ENCODE measurements at places on chromosomes 1 and 21.
A peak's percentile ranks its signal among the peaks of the same experiment; 100 is the strongest.

GRCh38 chr1:101996825-101997465 is at the start of gene OLFM3:
TSS of gene OLFM3 (minus strand) at chr1:101996926.
- peak; percentile 1 for DNase-seq

DNA sequence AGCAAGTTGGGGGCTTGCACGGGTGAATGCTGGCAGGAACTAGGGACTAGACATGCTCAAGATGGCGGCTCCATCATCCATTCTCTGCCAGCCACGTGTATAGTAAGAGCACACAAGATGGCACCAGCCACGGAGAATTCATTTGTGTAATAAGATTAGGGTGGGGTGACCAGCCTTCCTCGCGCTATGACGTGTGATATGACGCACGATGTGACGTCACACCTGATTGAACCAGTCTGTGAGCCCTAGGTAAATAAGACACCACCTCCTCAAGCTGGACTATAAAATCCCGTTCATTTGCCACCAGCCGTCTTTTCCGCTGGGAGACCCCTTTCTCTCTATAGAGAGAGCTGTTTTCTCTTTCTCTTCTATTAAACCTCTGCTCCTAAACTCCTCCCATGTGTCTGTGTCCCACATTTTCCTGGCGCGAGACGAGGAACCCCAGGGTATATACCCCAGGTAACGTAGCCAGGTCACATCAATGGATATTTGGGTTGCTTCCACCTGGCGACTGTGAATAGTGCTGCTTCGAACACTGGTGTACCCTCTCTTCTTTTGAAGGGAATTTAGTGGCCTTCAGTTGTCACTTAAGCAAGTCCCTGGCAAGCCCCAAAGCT is 18.1 kb upstream of the COG2 start:
- no peak for DNase-seq

- no peak for DNase-seq
These were observed 131.0 kb upstream of the HMCN1 start for GRCh38 chr1:185603158-185603557.

DNA sequence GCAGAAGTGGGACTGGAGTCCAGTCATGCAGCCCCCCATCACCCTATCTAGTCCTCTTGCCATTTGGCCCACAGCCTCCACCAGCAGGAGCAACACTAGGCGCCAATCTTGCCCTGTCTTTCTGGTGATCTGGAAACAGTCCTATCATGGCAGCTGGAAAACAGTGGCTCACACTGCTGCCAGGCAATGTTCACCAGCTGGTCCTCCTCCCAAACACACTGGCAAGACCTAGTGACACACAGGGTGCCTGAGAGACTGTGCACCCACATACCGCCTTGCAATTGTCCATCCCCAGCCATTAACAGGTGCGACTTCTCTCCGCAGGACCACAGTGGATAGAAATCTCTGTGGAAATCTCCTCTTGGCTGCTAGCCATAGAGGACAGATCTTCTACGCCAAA is 105.5 kb downstream of the HIVEP3 start:
- DNase-seq, result no peak

GRCh38 chr1:206935491-206936067 is 10.7 kb downstream of the PIGR start:
- no peak for DNase-seq

DNA sequence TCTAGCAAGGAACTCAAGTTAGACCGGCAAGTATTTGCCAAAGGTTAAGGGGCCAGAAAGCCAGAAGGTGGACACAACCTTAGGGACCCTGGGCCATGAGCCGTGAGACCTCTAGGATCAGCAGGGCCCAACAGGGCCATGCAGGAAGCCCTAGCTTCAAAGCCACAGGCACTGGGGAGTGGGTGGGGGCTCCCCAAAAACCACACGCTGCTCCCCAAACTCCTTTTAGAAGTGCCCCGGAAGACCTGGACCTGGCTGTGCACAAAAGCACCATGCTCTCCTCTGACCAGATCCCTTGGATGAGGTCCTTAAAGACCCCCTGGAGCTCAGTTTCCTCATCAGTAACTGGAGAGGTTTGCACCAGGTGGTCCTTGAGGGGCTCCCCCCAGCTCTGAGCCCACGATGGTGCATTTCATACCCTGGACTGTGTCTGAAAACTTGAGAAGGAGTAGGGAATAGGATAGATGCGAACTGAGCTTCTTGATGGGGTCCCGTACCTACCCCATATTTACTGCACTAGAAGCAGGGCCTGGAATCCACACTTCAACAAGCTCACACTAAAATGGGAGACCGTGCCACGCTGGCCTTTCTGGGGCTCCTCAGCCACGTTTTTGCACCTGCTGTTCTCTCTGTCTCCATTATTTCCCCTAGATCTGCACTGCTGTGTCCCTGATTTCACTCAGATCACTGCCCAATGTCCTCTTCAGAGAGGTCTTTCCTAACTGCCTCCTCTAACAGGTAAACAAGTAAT is 40.6 kb upstream of the LBR start:
- no peak for DNase-seq

GRCh38 chr1:6133146-6133895 is 46.8 kb downstream of the CHD5 start:
- no peak for DNase-seq

DNA sequence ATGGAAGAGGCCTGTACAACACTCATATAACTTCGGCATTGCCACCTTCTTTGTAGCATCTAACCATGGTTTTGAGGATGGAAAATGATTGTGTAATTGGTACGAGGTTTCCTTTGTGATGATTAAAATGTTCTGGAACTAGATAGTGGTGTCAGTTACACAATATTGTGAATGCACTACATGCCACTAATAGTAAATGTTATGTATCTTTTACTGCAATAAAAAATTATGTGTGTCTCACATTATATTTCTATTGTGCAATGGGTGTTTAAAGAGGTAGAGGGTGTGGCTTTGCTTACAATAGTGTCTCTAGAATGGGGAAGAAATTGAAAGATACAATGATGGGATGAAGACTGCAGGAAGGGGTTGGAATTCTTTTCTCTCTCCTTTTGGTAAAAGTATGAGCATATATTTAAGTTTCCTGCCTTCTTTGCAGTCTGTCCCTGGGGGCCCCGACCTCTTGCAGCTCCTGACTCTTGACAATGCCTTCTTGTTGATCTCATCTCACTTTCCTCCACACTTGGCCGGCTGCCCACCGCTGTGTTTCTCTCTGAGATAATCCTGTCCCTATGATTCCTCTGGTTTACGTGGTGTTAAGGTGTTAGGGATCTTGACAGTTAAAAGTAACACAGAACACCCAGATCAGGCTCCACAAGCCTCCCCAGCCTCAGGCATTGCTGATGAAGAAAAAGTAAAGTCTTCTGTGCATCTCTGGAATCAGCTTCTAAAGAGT is 39.3 kb downstream of the MTARC1 start:
- DNase-seq, result no peak

GRCh38 chr21:25925064-25925800 is 190.5 kb downstream of the GABPA start:
- DNase-seq, result no peak

- no peak for DNase-seq
These were observed 8.8 kb downstream of the NOL9 start for GRCh38 chr1:6545276-6546112.

DNA sequence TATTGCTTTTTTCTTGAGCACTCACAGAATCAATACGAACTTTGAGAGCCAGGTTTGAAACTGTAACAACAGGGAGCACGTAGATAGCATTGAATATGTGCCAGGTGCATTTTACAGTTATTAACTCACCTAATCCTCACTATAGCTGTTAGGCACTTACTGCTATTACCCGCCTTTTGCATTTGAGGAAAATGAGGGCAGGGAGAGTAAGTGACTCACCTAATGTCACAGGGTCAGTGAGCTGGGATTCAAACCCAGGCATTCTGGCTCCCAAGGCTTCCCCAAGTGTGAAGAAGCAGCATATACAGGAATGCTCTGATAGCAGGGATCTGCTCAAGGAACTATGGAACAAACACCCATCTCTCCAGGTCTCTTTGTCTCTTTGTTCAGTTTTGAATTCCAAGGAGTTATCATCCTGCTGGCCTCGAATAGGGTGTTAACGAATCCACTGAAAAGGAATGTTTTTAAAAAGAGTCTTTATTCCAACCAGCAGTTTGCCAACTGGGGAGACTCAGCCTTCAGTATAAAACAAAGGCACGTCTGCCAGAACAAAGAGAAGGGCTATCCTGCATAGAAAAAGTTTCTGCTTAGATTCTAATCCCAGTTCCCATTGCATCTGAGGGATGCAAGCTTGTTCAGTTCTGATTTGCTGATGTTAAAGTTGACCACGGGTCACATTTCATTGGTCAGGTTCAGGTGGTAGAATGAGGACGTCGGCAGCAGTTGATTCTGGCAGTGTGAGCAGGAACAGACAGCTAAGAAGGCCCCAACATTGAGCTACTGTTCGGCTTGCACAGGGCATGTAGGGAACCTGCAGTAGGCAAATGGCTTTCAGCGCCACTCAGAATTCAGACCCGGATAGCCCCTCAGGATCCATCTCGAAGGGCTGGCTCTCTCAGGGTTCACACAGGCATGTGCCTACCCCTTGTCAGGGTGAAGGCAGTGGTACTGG is 22.1 kb downstream of the TRIM67 start:
- DNase-seq, result no peak

DNA sequence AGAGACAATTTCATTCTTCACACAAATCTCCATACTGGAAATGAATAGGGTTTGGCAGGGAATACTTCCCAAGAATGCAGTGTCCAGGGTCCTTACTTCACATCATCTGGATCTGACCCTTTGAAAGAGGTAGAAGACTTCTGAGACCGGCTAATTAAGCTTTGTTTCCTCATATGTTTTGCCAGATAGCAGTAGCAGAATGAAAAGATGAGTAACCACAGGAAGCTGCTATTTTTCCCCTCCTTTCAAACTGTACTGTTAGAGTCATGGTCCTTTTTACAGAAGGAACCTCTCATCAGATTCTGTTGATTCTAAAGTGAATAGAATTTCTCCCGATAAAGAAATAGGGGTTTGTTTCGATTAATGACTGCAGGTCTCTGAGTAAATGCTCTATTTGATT is 1.4 kb upstream of the OLFML3 start:
- no peak for DNase-seq
